ENCODE measurements at places on chromosomes 1 and 21. TPM values are rescaled to one million over a fixed set of nuclear protein-coding genes. Genes with fewer than 3 reads are reported as not detected.

- no peak for DNase-seq
These were observed 110.1 kb downstream of the SLC45A1 start for GRCh38 chr1:8427986-8428385.

GRCh38 chr1:188429386-188429785 lies 1600.6 kb downstream of the PLA2G4A start:
- no peak for DNase-seq

- DNase-seq = no peak
These were observed 40.5 kb upstream of the HMGB4 start for GRCh38 chr1:33823401-33823800.

- no peak for DNase-seq
These were observed 78.9 kb upstream of the DMRTA2 start for GRCh38 chr1:50502147-50502546.

DNA sequence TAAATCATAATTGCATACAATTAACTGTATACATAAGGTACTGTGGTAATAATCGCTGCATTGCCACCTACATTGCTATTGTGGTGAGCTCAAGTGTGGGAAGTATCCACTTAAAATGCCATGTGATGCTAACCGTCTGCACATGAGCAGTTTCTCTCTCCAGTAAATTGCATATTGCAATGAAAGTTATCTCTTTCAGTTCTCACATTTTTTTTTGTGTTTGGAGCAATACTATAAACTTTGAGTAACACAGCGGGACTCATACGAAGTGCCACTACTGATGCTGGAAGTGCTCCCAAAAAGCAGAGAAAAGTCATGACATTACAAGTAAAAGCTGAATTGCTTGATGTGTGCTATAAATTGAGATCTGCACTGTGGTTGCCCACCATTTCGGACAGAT lies 38.5 kb downstream of the DISC1 start:
- DNase-seq = no peak

GRCh38 chr21:37145635-37146111 lies 72.6 kb downstream of the TTC3 start:
- DNase-seq = no peak

DNA sequence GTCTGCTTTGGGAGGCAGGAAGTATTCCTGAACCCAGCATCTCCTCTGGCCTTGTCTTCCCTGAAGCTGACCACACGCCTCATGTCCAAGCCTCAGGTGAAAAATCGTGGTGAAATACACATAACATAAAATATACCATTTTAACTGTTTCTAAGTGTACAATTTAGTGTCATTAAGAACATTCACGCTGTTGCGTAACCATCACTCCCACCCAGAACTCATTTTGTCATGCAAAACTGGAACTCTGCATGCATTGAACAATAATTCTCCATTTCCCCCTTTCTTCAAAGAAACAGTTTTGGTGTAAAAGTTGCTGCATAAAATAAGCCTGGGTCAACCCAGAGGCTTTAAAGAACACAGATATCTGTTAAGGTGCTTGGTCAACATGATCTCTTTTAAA lies 93.5 kb downstream of the PLD5 start:
- DNase-seq = no peak

- DNase-seq = no peak
These were observed 9.1 kb upstream of the TRABD2B start for GRCh38 chr1:48006264-48006663.

GRCh38 chr1:22801347-22801746 lies 90.7 kb downstream of the EPHB2 start:
- no peak for DNase-seq

- no peak for DNase-seq
These were observed 724.6 kb downstream of the PTPRU start for GRCh38 chr1:29960876-29961275.

DNA sequence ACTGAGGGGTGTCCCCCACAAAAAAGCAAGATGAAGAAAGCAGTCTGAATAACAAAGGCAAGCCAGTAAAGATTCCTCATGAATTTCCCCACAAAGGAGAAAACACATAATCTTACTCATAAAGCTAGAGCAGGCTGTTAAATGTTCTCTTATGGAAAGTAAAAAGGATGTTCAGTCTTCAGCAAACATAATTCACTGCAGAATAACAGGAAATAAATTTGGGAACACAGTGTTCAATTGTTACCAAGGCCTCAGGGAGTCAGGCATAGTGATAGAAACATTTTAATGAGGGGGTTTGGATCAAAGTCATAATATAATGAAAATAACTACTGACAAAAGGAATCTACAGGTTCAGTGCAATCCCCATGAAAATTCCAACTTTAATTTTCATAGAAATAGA lies 297.6 kb downstream of the DPYD start:
- DNase-seq = no peak

DNA sequence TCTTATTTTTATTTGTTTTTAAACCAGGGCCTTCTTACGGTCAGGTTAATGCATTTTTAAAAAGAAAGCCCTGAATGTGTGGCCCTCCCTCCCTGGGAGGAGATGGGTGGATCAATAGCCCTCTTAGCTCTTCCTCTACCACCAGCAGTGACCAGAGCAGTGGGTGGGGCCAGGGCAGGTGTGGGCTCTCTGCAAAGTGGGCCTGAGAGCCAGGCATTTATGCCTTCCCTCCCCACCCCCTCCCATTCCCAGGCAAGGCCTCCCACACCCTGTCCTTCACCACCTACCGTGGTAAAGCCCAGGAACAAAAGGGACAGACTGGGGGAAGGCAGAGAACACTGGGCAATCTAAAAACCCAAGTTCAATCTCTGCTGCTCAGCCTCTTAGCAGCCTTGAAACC lies 63.9 kb downstream of the SSBP3 start:
- no peak for DNase-seq

DNA sequence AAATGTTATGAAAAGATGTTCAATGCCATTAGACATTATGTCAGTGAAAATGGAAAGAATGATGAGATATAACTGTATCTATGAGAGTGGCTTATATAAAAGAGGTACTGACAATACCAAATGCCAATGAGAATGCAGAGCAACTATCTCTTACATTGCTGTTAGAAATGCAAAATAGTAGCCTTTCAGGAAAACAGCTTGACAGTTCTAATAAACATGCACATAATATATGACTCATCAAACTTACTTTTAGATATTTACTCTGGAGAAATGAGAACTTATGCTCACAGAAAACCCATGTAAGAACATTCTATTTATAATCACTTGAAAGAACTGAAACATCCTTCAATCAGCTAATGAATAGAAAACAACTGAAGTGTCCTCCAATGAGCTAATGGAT lies 996.7 kb upstream of the ADGRL4 start:
- no peak for DNase-seq

DNA sequence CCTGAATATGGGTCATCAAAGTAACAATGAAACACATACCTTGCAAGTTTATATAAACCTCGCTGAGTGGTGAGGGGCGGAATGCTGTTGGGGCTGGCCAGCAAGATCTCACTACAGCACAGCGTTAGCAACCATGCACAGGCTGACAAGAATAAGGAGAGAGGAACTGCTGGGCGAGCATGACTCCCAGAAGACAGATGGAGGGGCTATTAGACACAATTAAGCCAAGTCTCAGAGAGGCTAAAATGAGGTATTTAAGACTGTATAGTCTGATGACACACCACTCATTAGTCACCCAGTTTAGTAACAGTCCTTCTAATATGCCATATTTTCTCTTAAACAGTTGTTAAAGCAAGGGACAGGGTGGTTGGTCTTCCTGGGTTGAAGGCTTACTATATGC lies 340.2 kb upstream of the NR5A2 start:
- DNase-seq = no peak

- no peak for DNase-seq
These were observed 54.2 kb upstream of the ATF3 start for GRCh38 chr1:212554401-212554800.

DNA sequence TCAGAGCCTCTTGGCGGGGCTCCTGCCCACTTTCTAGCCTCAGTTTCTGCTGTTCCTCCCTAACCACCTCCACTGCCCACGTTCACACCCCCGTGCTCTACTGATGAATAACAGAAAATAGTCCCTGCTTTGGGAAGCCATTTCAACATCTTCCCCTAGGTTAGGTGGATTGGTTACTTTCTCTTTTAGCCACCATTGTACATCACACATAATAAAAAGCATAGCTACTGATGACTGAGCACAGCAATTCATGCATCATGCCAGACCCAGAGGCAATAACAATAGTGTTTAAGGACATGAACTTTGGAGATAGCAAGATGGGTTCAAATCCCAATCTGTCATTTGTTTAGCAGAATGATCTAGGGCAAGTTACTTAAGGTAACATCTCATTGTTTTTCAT lies 74.6 kb downstream of the COLGALT2 start:
- no peak for DNase-seq

- no peak for DNase-seq
These were observed 59.4 kb downstream of the SLC30A7 start for GRCh38 chr1:100955322-100955721.

DNA sequence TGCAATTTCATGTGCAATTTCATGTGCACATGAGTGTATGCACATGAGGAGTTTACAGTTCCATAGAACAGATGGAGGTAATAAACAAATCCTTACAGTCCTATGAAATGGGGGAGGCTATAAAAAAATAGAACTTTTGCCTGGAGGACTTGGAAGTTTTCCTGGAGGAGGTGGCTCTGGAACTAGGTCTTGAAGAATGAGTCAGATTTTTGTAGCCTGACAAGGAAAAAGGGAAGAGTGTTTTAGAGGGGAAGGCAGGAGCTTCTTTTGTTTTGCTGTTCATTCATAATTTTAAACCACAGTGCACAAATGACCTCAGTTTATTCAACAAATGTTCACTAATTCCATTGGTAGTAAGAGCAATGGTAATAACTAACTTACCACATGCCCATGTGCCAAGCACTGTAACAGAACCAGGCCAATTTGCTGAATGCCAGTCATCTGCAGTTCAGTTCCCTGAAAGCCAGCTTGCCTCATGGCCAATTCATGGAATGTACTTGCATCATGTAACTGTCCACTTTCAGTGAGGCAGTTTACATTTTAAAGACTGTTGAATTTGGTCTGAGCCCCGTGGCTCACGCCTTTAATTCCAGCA lies 2.7 kb downstream of the DIO1 start:
- DNase-seq = no peak

DNA sequence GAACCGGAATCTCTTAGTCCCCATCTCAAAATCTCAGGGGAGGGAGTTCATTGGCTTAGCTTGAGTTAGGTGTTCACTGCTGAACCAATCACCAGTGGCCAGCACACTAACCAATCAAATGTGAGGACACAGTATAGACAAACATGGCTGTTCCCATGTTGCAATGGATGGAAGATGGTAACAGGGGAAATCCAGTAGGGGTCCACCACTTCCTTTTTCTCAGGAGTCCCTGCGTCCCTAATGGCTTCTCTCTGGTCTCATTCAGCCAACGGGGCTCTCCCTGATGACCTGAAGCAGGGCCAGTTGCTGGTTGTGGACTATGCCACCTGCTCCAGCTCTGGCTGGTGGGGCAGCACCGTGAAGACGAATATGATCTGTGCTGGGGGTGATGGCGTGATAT lies 9.7 kb downstream of the CELA2B start:
- DNase-seq = no peak

GRCh38 chr21:43192501-43193081 lies 23.8 kb downstream of the CRYAA start:
- peak; percentile 5 for DNase-seq

DNA sequence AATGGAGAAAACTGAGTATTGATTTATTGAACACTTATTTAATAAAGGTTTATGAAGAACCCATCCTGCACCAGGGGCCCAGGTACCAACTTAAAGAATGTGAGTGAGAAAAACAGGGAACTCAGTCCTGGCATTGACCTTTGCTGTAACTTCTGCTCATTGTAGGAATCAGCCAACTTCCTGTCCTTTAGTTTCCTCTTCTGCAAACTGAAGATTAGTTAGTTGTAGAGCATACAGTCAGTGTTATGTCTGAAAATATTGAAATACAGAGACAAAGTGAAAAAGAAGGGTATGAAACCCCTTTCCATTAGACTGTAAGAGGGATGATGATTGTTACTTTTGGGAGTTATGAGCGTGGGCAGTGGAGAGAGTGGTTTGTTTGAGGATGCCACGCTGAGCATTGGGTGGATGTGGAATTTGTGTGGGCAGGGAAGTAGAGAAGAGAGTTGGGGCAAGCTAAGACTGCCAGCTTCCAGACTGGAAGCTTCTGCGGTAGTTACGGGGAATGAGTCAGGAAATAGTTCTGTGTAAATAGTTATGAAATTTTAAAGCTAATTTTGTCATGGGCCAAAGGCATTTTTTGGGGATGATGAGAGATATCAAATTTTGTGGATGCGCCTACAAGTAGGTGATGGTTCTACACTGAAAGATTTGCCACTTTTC lies 89.2 kb downstream of the GPR88 start:
- no peak for DNase-seq

DNA sequence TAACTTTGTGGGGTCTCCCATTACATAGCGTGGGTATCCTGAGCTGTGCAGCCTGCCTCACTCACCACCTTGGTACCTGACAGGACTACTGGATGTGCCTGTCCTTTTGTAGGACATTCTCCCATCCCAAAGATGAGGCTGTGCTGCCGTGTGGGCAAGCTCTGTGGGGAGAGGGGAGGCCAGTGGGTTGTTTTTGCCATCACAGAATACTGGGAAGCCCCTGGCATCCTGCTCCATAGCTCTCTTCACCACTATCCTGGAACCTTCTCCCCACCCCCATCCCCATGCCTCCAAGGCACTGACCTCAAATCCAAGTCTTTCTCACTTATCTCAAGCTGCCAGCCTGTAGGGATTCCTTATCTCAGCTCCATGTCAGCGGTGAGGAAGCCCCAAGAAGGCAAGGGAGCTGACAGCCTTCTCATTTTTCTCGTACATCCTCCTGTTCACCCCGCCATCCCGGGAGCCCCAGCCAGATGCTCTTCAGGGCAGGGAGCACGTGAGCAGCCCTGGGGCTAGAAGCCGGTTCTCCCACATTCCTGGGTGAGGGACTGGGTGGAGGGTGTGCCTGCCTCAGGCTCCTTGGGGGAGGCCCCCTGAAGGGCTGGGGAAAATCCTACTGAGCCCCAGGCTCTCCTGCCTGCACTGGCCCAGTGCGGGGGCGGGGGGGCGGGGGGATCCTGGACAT lies 2.4 kb upstream of the ELF3 start:
- DNase-seq = peak; percentile 81

DNA sequence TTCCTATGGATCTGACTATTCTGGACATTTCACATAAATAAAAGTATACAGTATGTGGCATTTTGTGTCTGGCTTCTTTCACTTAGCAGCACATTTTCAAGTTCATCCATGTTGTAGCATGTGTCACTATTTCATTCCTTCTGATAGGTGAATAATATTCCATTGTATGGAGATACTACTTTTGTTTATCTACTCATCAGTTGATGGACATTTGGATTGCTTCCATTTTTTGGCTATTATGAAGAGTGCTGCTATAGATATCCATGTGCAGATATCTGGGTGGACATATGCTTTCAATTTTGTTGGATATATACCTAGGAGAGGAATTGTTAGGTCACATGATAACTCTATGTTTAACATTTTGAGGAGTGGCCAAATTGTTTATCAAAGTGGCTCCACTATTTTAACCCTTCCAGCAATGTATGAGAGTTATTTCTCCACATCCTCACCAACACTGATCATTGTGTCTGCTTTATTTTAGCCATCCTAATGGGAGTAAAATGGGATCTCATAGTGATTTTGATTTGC lies 21.9 kb upstream of the MEF2D start:
- DNase-seq = no peak

The FABP3 gene
- 0.73 TPM for total RNA-seq

The TRIM17 gene
- 20.5 TPM for total RNA-seq

The LCE2A gene
- not detected for total RNA-seq

The GUCA2A gene
- total RNA-seq = not detected

The PLA2G2C gene
- not detected for total RNA-seq

The LRRC53 gene
- total RNA-seq = not detected

The IL24 gene
- not detected for total RNA-seq

The PRKACB gene
- 101 TPM for total RNA-seq

The MTMR11 gene
- 10.6 TPM for total RNA-seq

The CFAP107 gene
- total RNA-seq = 2.8 TPM

The MMP23B gene
- 5.3 TPM for total RNA-seq

The FYB2 gene
- 9.6 TPM for total RNA-seq
